Activated T-helper 1 cell treated with anti-CD3 and anti-CD28 coated beads, Interleukin-2, amount 50 U/mL, for 16 hours (primary cell): ENCODE measurements at places on chromosomes 1 and 21.

GRCh38 chr1:41333146-41333784 is 28.0 kb upstream of the FOXO6 start:
- DNase-seq: no peak

- DNase-seq: no peak
These were observed 482 bp downstream of the GRIK1 start for GRCh38 chr21:29939104-29939923.

DNA sequence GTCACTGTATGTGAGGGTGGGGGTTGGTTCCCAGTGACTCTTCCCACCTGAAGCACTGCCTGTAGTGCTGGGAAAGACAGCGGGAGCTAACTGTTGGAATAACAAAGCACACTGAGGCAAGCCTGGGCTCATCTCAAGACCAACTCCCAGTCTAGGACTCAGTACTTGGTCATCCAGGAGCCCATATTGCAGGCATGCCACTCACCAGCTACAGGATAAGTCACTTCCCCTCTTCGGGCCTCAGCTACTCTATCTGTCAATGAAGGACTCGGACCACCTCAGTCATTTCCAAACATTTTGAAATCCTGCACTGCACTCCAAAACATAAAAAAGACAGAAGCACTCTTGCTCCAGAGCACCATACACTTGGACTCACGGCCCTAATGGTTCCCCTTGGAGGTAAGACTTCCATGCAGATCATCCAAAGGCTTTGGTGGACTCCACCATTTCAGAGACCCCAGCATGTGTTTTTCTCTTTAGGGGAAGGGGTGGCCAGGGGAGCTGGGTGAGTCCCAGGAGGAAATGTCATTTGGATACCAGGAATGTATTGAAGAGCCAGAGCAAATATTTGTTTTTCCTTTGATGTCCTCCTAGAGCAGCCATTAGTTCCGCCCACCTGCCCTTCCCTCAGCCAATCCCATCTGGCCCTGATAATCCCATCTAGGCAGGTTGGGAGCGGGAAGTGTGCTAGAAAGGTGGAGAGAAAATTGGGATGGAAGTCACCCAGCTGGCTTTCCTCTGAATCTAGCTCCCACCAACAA is 3.1 kb downstream of the NUAK2 start:
- no peak for DNase-seq

GRCh38 chr21:26599261-26599660 is 26.2 kb upstream of the CYYR1 start:
- DNase-seq: no peak

DNA sequence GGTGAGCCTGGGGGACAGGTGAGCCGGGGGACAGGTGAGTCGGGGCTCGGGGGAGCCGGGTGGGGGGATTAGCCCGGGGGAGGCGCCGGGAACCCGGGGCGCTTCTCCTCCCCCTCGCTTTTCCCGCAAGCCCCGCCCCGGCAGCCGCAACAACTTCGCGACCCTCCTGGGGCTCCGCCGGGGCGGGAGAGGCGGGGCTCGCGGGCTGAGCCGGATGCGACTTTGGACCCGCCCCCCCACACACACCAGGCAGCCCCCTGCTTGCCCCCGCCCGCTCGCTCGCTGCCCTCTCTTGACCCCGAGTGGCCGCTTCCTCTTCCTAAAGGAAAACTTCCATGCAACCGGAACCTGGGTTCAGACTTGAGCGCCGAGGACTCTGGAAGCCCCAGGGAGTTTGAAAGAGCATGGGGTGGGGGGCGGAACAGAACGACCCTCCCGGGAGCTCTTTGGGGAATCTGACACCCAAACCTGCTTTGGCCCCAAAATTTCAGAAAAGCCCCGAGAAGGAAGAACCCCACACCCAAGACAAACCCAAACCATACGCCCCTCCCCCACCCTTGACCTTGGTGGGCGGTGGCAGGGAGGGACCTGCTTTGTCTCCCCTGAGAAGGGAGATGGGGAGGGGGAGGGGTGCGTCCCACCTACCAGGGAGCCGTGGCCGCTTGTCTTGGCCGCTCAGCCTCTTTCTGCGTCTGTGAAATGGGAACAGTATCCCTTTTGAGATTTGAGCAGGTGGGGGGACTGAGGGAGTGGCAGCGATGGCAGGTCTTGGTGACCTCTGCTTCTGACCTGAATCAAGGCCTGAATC is 550 bp downstream of the ARHGEF16 start:
- no peak for DNase-seq

GRCh38 chr1:55359611-55360010 is 144.4 kb upstream of the USP24 start:
- DNase-seq: no peak

DNA sequence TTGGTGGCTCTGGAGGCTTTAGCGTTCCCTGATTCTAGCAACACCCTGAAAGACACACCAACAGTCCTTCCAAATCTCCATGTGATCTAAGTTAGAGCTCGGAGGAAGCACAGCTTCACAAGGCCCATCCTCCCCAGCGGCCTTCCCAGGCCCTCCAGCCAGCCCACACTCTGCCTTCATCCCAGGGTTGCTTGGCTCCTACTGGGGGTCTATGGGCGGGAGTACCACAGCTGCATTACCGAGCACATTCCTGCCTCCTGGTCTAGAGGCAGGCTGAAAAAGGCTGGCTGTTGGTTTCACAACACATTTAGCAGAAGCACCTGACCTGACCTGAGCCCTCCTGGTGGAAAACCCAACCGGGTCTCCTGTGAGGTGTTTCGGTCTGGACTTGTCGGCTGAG is 54.7 kb upstream of the TRIM67 start:
- no peak for DNase-seq

- DNase-seq: no peak
These were observed 1.4 kb upstream of the SLC2A1 start for GRCh38 chr1:42960122-42960390.

- DNase-seq: no peak
These were observed 740.5 kb upstream of the B3GALT2 start for GRCh38 chr1:193926956-193927355.

GRCh38 chr1:174118751-174119150 is 40.6 kb upstream of the RABGAP1L start:
- no peak for DNase-seq

DNA sequence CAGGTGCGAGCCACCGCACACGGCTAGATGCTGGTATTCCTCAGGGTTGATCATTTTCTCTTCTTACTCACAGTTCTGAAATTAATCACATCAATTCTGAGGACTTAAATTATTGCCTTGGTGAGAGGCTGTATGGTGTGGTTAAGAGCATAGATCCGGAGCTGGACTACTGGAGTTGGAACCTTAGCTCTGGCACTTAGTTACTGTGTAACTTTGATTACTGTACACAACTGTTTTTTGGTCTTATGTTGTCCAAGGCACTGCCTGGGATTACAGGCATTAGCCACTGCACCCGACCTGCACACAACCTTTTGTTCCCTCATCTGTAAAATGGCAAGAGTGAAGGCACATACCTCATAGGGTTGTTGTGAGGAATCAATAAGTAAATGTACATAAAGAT is 25.6 kb upstream of the THRAP3 start:
- no peak for DNase-seq

- no peak for DNase-seq
These were observed 18.2 kb downstream of the FAM163A start for GRCh38 chr1:179761296-179761695.

DNA sequence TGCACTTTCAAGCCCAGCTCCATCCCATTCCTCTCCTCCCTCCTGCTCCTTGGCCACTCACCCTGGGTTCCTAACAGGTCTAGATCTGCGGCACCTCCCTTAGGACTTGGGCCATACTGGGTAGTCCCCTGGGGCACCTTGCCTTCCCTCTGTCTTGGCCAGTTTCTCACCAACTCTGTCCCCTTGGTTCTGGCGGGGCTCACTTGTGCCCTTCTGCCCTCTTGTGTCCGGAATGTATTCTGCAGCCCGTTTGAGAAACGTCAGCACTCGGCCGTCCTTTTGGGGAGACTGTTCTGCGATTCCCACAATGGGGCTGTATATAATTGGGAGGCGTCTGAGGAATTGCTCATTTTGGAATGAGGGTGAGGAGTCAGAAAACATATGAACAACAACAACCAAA is 162.4 kb downstream of the ZSCAN20 start:
- DNase-seq: no peak

- DNase-seq: no peak
These were observed 57.3 kb downstream of the HS2ST1 start for GRCh38 chr1:86971778-86972177.

- DNase-seq: no peak
These were observed 5.6 kb upstream of the GPR25 start for GRCh38 chr1:200867018-200867811.

- DNase-seq: no peak
These were observed 13.8 kb downstream of the CLDN14 start for GRCh38 chr21:36466061-36466511.

- no peak for DNase-seq
These were observed 26.0 kb upstream of the FMO2 start for GRCh38 chr1:171159148-171159547.
